ENCODE measurements at places on chromosomes 5 and 9.

GRCh38 chr9:105144076-105144475 lies 100.4 kb upstream of the SLC44A1 start:
- no peak for DNase-seq

DNA sequence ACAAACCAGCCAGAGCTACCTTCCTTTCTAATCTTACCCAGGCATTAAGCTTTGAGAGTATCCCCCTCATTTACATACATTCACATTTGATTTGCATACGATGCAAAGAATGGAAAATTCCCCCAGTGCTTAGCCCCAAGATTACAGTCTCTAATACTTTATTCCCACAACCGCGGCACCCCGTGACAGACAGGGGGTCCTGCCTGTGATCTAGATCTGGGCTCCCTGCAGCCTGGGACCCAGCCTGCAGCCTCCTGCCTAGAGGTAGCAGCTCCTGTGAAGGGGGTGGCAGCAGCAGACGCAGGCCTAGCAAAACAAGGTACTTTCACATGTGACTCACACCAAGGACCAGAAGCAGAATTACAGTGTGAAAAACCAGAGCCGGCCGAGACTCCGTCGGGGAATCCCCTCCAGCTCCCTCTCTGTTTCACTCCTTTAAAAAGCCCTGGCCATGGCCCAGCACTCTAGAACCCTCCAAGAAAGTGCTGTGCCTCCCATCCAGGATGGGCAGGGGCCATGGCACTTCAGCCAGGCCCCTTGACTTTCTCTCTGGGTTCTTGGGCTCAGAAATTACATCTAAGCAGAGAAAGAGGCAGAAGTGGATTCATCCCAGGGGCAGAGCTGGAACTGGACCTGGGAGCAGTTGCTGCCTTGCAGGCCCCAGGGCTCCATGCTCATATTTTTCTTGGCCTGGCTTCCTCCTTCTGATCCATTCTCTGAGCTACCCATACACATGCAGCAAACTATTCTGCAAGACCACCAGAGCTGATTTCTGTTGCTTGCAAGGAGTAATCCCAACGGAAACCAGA lies 14.0 kb upstream of the TCF7 start:
- DNase-seq, result peak; percentile 72

- no peak for DNase-seq
Measured at GRCh38 chr5:108168915-108169314, 213.0 kb downstream of the FBXL17 start.

DNA sequence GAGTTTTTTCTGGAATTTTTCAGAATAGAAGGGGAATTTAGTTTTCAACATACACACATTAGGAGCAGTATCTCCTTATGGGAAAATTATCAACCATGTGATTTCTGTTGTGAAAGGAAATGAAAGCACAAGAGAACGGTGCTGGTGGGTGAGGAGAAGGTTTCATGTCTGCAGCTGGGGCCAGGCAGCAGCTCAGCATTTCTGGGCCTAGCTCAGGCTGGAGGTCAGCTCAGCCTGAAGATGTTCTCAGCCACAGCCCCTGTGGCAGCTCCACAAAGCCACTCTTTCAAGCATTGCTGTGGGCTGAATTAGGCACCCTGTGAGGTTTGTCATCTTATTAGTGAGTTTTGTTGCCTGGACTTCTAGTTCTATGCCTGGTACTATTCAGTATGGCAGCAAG lies 90.3 kb downstream of the DIRAS2 start:
- DNase-seq, result no peak

DNA sequence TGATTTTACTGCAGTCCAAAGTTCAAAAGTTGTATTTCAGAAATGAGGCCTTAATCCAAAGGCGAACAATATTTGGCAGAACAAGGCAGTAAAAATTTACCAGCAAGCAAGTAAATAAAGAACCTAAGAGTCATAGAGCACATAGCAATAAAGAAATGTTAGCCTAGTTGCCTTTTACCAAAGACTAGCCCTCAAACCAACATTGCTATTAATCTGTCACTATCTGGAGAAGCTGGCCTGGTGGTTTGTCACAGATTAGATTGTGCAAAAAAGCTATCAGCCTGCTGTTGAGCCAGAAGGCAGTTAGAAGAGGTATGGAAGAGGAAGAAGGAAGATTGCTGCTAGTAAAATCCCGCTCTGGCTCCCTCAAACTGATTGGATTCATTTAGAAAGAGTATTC lies 304.7 kb upstream of the KLF4 start:
- DNase-seq, result no peak

DNA sequence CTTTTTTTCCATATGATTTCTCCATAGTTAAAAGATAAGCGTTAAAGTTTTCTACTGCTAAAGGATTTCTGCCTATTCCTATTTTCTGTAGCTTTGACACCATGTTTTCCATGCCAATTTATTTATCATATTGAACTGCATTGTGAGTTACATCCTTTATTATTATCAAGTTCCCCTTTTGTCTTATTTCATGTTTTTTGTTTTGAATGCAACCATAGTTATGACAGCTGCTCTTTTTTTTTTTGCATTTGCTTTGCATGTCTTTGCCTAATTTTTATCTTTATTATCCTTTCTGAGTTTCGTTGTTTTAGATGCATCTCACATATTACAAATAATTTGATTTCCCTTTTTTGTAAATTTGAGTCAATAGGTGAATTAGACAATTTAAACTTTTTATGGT lies 161.5 kb downstream of the DEPDC1B start:
- DNase-seq, result no peak

DNA sequence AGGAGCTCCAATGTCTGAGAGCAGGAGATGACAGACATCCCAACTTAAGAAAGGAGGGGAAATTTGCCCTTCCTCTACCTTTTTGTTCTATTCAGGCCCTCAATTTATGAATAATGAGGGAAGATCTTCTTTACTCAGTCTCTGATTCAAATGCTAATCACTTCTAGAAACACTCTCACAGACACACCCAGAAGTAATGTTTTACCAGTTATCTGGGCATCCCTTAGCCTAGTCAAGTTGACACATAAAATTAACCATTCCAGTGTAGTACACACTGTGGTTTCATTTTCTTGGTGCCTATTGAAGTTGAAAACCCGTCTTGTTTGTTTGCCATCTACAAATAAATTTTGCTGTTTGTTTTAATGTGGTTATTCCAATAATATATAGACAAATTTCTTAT lies 167.6 kb downstream of the PCSK1 start:
- DNase-seq, result no peak

DNA sequence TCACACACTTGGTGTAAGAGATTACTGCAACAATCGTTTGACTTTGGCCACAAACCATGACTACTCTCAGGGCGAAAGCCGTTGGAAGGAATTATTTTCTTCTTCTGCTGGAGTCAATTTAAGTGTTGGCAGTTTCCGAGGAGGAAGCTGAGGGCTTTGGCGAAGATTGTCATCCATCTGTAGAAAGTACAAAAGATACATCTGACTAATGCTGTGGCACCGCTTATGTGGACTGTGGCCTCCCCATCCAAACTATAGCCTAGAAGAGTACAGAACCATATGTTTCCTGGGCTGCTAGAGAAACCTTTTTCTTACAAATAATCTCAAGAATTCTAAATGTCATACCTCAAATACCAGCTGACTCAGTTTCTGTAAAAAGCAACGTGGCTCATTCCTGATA lies 7.4 kb downstream of the MTX3 start:
- DNase-seq, result no peak

DNA sequence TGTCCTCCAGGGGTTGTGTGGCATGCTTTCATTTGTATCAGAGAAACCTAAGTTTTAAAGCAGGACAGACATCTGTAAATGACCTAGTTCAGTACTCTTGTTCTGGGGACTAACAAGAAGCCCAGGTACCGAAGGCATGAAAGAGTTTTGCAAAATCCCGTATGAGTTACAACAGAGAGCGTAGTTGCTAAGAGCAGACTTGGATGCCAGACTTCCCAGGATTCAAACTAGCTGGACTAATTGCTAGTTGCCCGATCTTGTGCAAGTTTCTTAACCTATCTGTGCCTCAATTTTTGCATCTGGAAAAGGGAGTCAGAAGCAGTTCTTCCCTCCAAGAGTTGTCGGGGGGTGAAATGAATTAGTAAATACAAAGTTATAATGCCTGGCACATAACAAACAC lies 20.9 kb downstream of the FBXL7 start:
- DNase-seq, result no peak

GRCh38 chr5:142323480-142324135 lies 1.2 kb downstream of the SPRY4 start:
- DNase-seq, result no peak

DNA sequence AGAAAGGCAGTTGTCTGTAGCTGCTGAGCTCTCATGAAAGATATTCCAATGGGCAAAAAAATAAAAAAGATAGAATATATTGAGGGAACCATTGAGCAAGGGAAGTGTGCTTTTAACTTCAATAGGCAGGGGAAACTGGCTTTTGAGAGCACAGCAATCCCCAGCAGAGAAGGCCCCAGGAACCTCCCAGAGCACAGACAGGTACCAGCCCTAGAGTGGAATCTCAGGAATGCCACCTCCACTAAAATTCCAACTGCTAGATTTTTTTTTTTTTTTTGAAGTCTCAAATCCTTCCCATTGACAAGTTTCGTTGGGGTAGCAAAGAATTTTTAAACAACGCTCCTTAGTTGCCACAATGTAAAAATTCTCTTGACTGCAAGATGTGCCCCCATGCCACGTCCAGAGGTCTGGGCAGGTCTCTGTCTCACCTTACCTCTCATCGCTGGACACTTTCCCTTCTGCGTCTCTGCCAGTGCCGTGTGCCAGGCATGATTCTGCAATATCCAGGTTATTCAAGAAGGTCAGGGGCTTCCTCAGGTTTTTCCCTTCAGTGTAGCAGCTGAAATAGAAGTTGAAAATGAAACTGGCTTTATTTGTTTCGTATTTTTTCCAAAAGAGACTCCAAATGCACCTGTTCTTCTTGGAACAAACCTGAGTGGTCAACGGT lies 64.2 kb upstream of the IRX1 start:
- DNase-seq, result no peak

GRCh38 chr5:133827011-133827410 lies 141.4 kb downstream of the C5orf15 start:
- DNase-seq, result no peak

DNA sequence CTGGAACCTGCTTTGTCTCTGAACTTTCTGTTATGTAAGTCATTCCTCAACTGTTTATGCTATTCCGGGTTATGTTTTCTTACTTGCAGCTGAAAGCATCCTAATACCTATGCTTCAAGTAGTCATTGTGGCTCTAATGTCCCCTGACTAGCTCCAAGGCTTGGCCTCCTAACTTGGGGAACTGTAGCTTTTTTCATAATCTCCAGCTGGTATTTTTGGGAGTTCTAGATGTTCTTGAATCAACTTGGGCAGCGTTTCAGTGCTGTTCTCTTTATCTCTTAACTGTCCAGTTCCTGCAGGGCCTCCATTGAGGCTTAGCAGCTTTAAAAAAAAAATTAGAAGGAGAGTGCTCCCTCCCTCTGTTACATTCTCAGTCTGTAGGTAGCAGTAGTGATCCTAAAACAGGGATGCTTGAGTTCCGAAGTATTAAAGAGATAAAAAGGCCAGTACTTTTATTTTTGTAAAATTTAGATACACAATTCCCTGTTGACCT lies 100.0 kb upstream of the ACTBL2 start:
- no peak for DNase-seq

DNA sequence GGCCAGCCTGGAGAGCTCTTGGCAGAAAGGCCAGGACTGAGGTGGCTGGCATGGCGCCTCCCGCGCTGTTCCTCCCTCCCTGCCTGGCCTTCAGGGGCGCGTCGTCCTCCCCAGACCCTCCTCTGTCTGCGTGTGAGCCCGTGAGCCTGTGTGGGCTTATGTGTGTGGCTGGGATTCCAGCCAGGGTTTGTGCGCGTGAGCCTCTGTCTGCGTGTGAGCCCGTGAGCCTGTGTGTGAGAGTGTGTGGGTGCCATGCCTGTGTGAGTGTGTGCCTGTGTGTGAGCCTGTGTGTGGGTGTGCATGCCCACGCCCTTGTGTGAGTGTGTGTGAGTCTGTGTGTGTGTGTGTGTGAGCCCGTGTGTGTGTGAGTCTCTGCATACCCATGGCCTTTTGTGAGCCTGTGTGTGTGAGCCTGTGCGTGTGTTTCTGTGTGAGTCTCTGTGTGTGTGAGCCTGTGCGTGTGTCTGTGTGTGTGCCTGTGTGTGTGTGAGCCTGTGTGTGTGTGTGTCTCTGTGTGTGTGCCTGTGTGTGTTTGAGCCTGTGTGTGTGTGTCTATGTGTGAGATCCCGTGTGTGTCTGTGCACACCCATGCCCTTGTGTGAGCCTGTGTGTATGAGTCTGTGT lies 13.0 kb downstream of the RXRA start:
- no peak for DNase-seq

- no peak for DNase-seq
Measured at GRCh38 chr9:1606253-1606652, 408.9 kb upstream of the SMARCA2 start.

- no peak for DNase-seq
Measured at GRCh38 chr9:98080780-98081179, 24.2 kb downstream of the NANS start.

DNA sequence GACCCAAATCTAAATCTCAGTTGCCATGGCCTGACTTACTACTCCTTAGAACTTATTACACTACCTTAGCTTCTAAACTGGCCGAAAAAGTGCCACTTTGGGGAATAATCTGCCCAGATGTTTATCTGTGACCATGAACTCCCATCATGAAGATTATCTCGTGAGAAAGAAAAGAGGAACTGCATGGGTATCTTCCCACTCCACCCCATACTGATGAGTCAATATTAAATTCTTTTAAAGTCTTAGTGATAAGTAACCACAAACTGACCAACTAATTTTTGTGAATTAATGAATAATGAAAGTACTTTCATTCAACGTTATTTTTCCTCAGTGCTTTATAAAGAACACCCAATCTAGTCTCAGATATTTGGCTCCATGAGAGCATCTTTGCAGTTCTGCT lies 493.5 kb downstream of the EBF1 start:
- DNase-seq, result no peak

- DNase-seq, result no peak
Measured at GRCh38 chr5:141199359-141200235, at the start of gene PCDHB11. TSS of gene PCDHB11 (plus strand) at chr5:141199627. CDS start at chr5:141199775, 148 bp downstream.

DNA sequence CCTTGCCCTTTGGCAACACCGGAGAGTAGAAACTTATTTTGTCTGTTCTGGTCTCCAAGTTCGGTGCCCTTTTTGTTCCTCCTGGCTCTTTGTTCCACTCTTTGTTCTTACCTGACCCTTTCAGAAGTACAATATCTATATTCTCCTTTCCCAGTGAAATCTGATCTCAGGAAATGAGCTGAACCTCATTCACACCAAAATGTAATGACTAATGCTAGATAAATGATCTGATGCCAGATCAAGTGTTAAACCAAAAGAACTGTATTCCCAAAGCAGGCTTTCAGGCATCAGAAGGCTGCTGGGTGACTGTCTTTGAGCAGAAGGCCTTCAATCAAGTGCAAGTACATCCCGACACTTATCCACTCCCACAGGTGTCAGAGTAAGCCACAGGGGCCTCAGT lies 156.4 kb downstream of the SPOCK1 start:
- DNase-seq, result no peak

Measured in stimulated activated CD4-positive, alpha-beta T cell treated with anti-CD3 and anti-CD28 coated beads, Interleukin-1b, Interleukin-23, amount 100 ng/mL, for 1 hour (primary cell).